ENCODE measurements at places on chromosomes 6 and 20. TPM values are rescaled to one million over a fixed set of nuclear protein-coding genes. Genes with fewer than 3 reads are reported as not detected.

The IBTK gene
- 30.1 TPM for total RNA-seq

- DNase-seq: no peak
Observed at GRCh38 chr6:98976674-98977385, 29.1 kb upstream of the FBXL4 start.

DNA sequence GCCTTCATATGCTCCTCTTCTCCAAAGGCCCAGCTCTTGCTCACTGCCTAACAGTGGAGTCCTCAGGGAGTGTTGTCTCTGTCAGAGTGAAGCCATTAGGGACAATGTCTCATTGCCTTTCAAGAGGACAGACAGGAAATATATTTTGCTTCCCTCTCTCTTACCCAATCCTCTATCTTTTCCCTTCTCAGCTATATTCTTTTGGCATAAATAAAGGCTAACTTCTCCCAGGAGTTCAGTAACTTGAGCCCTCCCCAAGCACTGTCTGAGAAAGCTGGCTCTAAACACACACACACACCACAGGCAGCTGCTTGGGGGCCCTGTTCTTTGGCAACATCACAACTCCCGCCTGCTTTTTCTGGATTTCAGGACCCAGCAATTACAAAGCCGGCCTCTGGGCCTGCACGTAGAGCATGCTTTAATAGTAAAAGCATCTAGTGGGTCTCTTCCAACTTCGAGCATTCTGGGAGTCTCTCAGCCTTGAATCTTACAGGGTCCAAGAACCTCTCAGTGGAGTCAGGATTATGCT, 34.7 kb upstream of the LAMA4 start:
- peak; percentile 58 for DNase-seq

- peak; percentile 30 for DNase-seq
Observed at GRCh38 chr6:19024737-19025136, 637.6 kb downstream of the RNF144B start.

DNA sequence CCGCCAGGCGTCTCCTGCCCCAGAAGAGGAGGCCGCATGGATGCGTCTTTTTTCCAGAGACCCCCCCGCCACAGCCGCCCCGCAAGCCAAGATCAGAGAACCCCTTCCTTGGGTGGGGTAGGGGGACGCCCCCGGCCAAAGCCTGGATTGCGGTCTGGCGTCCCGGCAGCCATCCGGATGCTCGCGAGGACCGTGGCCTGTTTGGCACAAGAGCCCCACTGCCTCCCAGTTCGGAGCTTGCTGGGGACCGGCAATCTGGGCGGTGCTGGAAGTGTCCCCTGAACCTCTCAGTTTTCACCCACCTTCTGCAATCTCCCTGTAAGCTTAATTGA, 924 bp downstream of the FAM162B start:
- no peak for DNase-seq

GRCh38 chr20:17939622-17940223, 28.9 kb downstream of the SNX5 start:
- no peak for DNase-seq

The WASF1 gene
- 9.7 TPM for total RNA-seq

- no peak for DNase-seq
Observed at GRCh38 chr6:145863988-145864616, 49.5 kb upstream of the FBXO30 start.

The APOM gene
- 0.18 TPM for total RNA-seq

The MPIG6B gene
- not detected for total RNA-seq

The XKR7 gene
- 0.12 TPM for total RNA-seq

- DNase-seq: no peak
Observed at GRCh38 chr20:53425481-53425880, 168.2 kb downstream of the ZNF217 start.

The MCHR2 gene
- total RNA-seq: not detected

GRCh38 chr6:33763483-33763882, 16.8 kb upstream of the IP6K3 start:
- DNase-seq: no peak

GRCh38 chr6:169810066-169810989, 58.9 kb downstream of the ERMARD start:
- peak; percentile 23 for DNase-seq

- DNase-seq: no peak
Observed at GRCh38 chr6:36373368-36374019, 14.0 kb downstream of the ETV7 start.

DNA sequence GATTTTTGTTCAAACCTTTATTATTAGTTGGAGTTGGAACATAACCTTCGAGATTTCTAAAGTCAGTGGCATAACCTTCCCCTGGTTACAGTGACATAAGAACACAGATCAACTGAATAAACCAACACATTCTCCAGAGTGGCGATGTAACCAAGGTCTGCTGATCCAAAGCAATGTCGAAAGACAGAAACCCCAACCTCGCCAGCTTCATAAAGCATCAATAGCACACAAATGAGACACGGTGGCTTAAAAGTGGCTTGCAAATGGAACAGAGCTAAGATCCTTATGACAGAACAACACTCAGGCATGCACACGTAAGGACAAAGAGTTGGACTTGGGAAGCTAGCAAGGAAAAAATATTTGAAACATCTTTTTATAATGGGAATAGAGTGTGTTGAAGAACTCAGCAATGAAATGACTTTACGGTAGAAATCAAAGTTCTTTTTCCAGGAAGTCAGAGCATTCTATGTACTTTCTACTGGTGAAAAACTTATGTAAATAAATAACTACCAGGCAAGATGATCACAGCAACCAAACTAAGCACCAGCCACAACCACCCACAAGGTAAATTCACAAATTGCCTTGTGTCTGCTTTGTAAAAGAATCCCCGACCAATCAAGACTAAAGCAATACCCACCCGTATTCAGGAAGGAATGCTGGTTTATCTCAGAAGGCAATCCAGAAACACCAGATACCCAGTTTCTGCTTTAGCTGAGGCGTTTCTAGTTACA, 61.0 kb upstream of the NHSL1 start:
- DNase-seq: no peak

The SLC22A2 gene
- total RNA-seq: 1.1 TPM
